ENCODE measurements at places on chromosomes 12 and 14.

GRCh38 chr12:95102916-95103671 lies 29.7 kb upstream of the NR2C1 start:
- peak; percentile 99 for DNase-seq

DNA sequence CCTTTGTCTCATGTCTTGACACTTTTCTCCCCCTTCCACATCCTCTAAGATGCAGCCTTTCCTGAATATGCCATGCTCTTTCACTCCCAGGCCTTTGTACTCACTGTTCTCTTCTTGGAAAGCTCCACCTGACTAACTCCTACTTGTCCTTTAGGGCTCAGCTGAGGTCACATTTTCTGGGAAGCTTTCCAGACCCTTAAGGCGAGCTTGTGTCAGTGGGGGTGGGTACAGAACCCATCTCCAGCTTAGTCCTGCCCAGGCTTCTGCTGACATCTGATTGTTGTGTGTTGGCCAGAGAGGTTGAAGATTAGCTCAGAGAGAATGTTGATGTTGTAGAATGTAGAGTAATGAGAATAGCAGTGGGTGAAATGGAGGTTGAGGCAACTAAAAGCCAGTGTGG lies 2.9 kb upstream of the TSFM start:
- no peak for DNase-seq

- no peak for DNase-seq
Observed at GRCh38 chr14:70121521-70121920, 67.2 kb downstream of the SLC8A3 start.

DNA sequence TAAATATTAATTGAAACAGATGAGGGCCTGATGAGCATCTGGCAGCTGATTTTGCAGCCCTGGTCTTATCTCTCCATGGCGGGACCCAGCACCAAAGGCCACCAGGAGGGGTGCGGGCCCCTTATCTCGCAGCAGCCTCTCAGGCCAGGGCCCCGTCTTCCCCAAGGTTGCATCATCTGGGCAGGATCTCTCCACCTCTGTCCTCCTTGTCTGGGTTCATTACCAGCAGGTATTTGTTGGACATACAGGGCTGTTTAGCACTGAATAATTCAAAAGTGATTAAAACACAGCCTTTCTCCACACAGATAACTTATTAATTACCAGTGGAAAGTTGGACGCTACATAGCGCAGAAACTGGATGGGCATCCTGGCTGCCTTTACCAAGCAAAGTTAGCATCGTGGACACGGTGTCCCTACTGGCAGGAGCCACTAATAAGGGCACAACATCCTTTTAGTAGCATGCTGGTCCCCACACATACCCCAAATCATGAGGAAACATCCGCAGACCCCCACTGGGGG lies 25.8 kb downstream of the TMEM120B start:
- no peak for DNase-seq

DNA sequence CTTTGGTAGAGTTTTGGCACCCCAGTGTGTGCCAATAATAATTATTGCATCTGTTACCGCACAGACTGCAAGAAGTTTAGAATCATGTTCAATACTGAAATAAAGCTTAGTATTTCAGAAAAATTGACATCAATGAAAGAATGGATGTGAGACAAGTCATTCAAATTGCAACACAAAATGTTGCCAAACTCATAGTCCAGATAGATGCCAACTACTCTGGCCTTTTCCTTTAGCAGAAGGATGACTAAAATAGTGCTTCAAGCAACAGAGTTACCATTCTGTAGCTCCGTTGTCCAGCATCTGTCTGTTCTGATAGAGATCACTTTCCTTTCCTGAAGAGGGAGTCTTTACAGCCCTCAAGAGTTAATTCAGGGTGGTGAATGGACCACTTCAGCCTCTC lies 77.5 kb downstream of the LIN7A start:
- no peak for DNase-seq

DNA sequence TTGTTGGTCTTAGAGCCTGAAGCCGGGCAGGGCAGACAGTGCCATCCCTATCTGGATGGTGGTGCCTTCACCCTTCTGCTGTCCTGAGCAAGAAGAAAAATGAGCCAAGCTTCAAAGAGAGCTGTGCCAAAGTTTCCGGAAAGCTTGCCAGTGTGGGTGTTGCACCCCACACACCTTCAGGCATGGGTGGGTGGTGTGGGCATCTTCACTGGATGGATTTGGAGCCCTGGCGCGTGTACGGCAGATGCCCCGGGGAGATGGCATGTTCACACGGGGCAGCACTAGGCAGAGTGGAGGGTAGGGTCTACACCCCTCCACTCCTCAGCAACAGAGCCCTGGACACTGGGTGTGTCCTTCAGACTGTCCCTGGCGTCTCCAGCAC lies 33.0 kb downstream of the PACS2 start:
- no peak for DNase-seq

DNA sequence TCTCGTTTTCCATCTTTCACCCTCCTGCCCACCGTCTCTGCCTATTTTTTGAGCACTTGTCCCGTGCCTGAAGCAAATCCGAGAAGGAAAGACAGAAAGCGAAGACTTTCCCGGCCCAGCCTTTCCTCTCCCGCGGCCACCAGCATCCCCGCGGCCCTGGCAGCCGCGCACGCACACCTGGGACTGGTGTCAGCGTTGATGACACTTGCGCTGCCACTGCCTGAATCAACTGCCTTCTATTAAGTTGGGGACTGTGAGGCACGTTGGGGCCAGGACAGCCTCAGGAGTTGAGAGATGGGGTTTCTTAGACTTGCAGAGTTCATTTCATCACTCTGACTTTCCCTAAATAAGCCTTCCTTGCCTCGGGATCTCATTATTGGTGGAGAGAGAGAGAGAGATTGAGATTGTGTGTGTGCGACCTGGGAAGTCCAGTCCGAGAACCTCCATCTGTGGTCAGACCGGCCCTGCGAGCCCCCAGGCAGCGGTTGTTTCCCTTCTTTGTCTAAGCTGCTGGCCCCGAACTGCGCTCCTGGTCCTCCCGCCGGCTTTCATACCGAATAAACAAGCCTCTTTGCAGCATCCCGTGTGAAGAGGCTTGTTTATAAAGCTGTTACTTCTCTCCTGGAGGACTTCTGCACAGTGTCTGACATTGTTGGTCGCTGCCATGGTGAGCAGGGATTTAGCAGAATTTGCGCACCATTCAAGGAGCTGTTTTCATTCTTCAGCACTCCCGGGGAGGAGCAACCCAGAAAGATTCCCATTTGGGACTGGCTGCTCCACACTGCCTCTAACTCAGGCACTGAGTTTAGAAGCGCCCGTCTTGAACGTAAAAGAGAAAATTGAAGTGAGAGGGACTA lies 1.5 kb downstream of the PDZRN4 start:
- no peak for DNase-seq

Measured in bronchial epithelial cell (primary cell).